ENCODE measurements at places on chromosomes 13 and 19.

DNA sequence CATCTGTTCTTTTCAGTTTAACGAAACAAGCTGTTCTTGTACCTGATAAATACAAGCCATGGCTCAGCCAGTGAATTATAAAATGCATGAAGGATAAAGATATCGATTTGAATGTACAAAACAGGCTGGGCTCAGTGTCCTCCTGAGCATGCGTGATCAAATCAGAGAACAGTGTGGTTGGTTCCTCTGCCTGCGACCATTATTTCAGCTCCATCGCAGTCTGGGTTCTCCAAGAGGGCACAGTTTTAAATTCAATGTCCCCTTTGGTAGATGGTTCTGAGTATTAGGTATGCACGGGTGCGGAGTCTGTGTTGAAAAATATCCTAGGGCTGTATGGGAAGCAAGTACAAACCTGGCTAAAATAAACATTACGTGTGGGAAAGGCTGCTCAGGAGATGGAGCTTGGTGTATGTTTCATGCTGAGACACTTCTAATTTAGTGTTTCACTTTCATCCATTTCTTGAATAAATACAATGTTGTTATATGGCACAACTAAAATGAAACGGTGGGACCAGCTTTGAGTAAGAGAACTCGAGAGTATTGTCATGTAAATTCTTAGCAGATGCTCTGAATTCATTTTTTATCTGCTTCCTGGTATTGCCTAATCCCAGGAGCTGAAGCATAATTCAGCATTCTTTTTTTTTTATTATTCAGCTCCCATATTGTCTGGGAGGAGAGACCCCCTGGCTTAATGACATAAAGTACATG, 458.7 kb downstream of the MYO16 start:
- no peak for DNase-seq

DNA sequence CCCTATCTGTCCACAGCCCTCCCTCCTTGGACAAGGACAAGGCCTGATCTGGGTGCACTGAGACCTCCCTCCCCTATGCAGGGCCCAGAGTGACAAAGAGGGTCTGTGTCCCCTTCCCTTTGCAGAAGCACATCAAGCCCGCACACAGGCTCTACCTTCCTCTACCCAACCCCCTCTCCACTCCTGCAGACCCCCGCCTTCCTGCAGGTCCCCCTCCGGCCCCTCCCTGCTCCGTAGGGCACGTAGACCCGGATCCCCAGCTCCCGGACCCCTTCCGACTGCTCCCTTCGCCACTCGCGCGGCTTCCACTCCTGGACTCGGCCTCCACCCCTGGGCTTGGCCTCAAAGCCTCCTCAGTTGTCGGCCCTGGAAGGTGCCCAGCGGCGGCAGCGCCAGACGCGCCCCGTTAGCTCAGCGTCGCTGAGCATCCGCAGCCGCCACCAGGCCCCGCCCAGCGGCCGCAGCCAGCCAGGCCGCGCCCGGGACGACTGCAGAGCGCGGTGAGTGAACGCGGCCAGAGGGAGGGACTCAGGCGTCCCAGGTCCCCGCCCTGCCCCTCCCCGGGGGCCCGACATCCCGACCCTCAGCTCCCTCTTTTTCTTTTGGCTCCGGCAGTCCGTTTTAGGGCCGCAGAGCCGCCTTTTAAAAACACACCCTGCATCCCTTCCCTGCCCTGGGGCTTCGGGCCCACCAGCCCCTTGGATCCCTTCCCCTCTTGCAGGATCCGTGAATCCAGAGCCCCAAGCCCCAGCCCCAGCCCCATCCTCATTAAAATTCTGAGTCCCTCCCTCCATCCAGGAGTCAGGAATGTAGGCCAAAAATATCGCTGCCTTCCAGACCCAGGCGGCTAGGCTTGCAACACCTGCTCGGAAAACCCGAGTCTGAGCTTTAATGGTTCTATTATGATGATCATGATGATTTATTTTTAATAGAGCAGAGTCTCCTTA, 1.5 kb upstream of the MYADM start:
- peak; percentile 69 for DNase-seq

DNA sequence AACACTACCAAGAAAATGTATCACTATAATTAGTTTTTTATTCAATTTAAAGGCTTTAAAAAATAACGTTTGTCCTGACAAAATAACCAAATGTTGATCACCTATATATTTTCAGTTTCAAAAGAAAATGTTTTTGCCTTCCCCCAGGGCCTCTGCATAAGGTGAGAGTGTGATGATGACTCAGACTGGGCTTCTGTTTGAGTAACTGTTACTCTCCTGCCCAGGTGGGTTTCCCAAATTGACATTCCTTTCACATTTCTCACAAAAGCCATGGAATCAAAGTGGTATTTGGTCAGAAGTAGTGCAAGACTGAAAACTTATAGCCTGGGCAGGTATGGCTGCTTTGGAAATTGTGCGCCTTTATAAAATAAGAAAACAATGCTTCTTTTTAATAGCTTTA, 180.6 kb downstream of the COG6 start:
- DNase-seq, result no peak

GRCh38 chr19:40650749-40651305, 39.6 kb downstream of the NUMBL start:
- no peak for DNase-seq

GRCh38 chr19:38728752-38729541, 15.3 kb downstream of the CAPN12 start:
- DNase-seq, result no peak

- no peak for DNase-seq
Measured at GRCh38 chr13:100388923-100389322, 199.7 kb downstream of the GGACT start.

DNA sequence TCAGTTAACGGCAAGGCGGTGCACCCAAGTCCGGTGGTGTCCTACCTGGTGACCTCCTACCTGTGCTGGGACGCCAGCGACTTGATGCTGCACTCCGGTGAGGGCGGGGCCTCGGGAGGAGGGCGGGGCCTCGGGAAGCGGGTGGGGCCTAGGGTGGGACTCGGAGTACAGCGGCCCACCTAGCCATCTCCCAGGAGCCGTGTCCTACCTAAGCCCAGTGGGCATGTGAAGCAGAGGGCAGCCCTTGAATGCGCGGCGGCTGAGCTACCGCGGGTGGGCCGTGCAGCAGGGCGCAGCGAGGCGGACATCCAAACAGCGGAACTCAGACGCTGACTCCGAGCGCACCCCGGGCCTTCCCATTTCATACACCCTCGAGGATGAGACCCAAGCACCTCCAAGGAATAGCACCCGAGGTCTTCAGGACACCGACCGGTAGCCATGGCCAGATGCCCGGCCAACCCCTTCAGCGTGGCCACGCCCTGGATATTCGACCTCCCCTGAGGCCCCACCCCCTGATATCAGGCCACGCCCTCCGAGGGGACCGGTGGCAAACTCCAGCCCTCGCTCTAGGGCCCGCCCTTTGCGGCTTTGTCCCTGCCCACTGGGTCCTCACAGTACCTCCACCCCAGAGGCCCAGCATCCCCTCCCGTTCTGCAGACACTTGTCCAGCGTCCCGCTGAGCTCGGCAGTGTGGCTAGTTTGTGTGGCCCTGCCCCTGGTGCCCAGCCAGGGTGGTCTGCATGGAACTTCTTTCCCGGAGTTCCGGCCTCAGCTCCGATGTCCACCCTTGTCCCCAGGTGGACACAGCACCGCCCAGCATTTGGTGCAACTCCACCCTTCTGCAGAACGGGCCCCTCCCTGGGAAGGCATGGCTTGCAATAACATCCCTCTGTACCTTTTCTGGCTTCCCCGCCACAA, 5.4 kb downstream of the KLK1 start:
- DNase-seq, result peak; percentile 92

DNA sequence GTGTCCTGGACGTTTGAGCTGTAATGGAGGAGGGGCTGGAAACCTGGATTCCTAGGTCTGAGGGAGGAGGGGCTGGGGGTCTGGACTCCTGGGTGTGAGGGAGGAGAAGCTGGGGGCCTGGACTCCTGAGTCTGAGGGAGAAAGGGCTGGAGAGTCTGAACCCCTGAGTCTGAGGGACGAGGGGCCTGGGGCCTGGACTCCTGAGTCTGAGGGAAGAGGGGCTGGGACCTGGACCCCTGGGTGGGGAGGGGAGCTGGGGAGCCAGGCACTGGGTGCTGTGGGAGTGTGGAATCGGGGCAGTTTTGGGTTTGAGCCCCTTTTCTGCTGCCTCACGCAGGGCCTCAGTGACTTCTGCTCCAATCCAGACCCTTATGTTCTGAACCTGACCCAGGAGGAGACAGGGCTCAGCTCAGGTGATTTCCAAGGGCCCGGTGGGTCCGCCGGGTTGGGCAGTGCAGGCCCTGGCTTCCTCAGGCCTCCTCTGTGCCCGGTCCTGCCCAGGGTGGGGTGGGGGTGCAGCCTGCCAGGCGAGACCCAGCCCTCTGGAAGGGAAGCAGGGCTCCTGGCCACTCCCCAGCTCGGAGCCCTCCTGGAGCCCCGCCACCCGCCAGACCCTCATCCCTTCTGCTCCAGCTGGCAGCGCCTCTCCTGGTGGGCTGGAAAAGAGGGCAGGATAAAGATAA, 14.4 kb downstream of the TTYH1 start:
- DNase-seq, result no peak

- no peak for DNase-seq
Measured at GRCh38 chr19:5144545-5145179, 175.7 kb downstream of the KDM4B start.

GRCh38 chr19:30593975-30594745, 222.0 kb downstream of the ZNF536 start:
- no peak for DNase-seq

- no peak for DNase-seq
Measured at GRCh38 chr19:7908742-7909461, 5.2 kb downstream of the MAP2K7 start.

DNA sequence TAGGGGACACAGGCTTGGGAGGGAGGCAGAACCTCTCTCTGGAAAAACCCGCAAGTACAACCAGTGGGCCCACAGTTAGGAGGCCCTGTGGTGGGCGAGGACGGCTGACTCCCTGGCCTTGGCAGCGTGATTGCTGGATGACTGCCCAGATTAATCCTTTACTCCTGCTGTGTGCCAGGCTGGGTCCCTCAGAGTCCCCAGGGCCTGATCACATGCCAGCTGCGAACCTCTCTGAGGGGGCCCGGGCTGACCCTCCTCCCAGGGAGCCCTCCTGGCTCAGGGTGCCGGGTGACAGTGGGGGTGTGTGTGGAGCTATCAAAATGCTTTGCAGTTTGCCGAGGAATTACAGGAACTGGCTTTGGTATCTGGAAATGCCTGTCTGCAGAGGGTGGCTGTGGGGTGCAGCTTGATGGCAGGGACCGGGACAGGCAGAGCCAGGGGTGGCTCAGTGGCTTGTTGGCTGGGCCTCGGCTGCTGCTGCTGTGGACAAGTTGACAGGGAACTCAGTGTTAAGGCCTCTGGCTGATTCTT, 48.9 kb downstream of the DNM2 start:
- no peak for DNase-seq

GRCh38 chr13:108959234-108959633, 329.8 kb downstream of the MYO16 start:
- DNase-seq, result no peak

DNA sequence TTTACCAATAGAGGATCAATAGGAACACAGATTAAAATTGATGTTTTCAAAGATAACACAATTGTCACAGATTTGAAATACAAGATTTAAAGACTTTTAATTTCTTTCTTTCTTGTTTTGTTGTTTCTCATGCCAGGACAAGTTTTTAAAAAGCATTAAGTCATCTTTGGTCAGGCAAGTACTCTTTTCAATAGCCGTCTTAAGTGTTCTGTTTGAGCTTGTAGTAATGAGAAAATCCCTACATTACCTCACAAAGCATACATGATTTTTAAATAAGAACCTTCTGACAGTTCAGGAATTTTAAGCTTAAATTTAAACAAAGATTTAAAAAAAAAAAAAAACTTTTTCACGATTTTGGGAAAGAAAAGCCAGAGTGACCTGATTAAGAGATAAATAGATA, 216.3 kb upstream of the PRR20A start:
- no peak for DNase-seq

GRCh38 chr19:41617941-41618730, 8.7 kb downstream of the CEACAM4 start:
- no peak for DNase-seq

GRCh38 chr13:28544026-28544425, 49.1 kb upstream of the FLT1 start:
- DNase-seq, result no peak

GRCh38 chr13:59229401-59229800, 934.3 kb downstream of the DIAPH3 start:
- DNase-seq, result no peak

- no peak for DNase-seq
Measured at GRCh38 chr19:1115646-1116420, 12.0 kb downstream of the GPX4 start.

DNA sequence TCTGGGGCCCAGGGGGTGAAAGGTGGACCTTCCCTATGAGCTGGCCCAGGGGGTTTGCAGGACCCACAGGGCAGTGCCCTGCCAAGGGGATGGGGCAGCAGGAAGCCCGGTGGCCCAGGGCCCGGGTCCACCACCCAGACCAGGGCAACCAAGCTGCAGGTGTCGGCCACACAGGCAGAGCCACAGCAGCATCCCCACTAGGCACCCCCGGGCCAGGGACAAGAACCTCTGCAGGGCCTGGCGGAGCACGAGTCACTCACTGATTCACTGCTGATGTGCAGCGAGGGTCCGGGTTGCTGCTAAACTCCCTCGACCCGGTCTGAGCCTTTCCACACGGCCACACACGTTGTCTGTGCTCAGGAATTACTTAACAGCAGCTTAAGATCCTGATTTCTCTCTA, 8.8 kb downstream of the FZR1 start:
- DNase-seq, result no peak

GRCh38 chr13:20974981-20975585, 72.5 kb upstream of the XPO4 start:
- DNase-seq, result no peak

- peak; percentile 65 for DNase-seq
Measured at GRCh38 chr19:16141043-16141442, 2.4 kb upstream of the HSH2D start.

GRCh38 chr13:46165485-46166223, 16.3 kb downstream of the LCP1 start:
- peak; percentile 73 for DNase-seq

DNA sequence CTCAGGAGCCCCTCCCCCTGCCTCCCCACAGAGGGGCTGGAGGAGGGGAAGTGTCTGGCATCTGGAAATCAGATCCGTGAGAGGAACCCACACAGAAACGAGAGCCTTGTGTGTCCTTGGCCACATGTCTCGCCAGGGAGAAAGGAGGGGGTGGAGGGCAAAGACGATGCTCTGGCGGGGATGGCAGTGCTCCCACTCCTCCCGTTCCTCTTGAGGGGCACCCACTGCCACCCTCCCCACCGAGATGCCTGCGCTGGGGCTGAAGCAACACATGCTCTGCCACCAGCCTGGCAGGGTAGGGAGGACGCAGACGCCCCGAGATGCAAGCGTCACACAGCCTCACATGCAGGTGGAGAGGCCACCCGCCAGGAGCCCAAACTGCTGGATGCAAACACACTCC, 2.8 kb downstream of the ADGRL1 start:
- no peak for DNase-seq

- DNase-seq, result peak; percentile 38
Measured at GRCh38 chr19:9406798-9407352, 28.5 kb downstream of the ZNF266 start.

GRCh38 chr19:46271481-46272197, 25.2 kb upstream of the HIF3A start:
- no peak for DNase-seq

- DNase-seq, result no peak
Measured at GRCh38 chr19:39516270-39516669, 1.3 kb downstream of the SELENOV start.

GRCh38 chr13:28324181-28324789, 170.6 kb downstream of the FLT1 start:
- DNase-seq, result peak; percentile 83

- DNase-seq, result no peak
Measured at GRCh38 chr19:1102407-1103131, 1.2 kb upstream of the GPX4 start.

All from GM20000 (cell line).